Umbilical cord (tissue), 2 donors: ENCODE measurements at places on chromosomes 3 and 15. TPM values are rescaled to one million over a fixed set of nuclear protein-coding genes. Genes with fewer than 3 reads are reported as not detected.
A peak's percentile ranks its signal among the peaks of the same experiment; 100 is the strongest.

- DNase-seq: peak; percentile 88
Measured at GRCh38 chr3:102181175-102181920, 253.5 kb upstream of the ZPLD1 start.

MAPKAPK3 gene
- total RNA-seq: 24.3 TPM

SEMA3F gene
- total RNA-seq: 9.1 TPM

LRRC15 gene
- total RNA-seq: 5.1 TPM

DNA sequence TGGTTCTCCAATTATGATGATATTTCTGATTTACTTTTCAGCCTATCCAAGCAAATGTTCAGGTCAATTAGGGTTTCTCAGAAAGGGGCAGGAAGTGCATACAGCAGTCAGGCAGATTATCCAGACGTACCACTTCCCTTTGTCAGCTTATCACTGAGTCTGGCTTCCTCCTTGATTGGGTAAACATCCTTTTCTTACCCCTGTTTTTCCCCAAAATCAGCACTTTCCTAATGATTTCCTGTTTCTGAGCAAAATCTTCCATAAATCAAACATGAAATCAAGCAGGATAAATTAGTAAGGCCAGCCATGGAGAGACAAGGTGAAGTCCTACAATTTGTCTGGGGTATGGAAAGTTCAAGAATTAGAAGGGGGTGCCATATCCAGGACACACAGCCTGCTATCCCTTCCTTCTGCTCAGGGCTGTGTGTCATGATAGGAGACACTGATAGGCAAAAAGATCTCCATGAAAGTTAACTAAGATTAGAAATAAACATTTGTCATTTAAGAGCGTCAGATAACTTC lies 29.0 kb downstream of the ADIPOQ start:
- DNase-seq: no peak

DNA sequence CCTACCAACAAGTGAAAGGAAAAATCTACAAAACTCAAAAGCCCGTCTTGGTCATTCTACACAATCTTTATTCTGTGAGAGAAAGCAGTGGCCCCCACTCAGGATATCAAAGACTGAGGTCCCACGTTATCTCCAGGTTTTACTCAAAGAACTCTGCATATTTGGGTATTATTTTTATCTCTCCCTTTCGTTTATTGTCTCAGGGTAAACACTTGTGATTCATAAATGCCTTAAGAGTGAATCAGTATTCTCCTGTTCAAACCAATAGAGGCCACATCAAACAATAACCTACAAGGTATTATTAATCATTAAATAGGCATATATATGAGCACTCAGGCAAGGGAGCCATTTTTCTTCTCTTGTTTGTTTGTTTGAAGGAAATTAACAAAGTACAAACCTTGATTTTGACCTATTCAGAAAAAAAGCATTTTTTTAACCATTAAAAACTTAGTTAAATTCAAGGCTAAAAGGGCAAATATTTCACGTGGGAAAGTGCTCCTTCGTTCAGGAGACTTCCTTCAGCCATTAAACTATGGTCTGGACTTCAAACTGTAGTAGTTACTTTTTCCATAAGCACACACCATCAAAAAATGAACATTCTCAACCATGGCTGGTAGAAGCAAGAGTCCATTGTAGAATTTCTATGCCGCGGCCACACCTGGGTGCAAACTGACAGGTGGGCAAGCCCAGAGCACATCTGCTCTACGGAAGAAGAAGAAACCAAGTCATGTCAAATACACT lies 13.9 kb upstream of the HES1 start:
- DNase-seq: no peak

DNA sequence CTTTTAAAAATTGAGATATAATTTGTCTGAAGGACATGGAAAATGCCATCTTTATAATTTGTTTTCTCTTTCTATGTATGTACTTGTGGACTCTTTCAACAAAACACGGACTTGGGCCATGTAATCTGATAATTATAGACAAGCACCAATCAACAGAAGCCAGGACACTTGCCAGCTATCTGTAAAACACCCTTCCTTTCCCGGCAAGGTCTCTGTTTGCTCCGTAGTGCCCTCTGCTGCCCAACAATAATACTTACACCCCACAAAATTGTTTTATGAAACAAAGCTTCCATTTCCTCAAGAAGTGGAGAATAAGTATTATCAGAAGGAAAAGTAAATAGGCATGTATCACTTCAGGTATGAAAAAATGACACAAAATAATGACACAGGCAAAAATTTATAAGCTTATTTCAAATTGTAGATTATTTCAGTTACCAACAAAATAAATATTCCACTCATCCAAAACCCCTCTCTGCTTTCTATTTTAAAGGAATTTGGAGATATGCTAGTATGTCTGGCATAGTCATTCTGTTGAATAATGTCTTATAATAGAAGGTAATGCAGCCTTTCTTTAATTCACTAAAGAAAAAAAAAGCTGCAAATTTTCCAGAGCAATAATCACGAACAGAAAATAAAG lies 32.8 kb downstream of the MYH15 start:
- DNase-seq: peak; percentile 47

NLGN1 gene
- total RNA-seq: 8.7 TPM

DNA sequence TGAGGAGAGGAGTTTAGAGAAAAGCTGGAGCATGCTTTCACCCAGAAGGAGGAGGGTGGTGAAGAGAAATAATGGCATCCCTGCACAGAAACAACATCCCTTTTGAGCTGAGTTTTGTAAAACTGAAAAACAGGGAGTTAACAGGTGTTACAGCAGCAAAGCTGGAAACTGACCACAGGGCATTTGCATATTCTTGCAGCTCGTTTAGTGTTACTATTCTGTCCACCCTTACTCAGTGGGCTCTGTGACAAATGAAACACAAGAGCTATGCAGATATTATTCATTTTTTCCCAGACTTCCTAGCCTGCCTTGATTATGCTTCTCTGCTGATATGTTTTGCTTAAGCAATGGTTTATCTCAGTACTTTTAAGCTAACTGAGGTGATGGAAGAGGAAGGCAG lies 272.0 kb downstream of the NEK10 start:
- no peak for DNase-seq

CEMIP gene
- total RNA-seq: 2.4 TPM

DNA sequence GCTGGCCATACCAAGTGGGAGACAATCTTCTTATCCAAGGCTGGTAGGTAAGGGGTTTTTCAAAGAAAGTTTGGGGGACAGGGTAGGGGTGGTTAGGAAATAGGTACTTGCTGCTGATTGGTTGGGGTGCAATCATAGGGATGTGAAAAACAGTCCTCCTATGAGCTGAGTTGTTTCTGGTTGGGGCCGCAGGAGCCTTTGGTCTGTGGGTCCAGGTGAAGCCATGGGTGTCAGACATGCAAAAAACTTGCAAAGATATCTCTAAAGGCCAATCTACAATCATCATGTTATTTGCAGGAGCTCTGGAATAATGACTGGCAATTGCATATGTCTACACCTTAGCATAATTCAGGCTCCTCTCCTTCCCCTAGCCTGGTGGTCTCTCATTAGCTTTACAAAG lies 982.3 kb downstream of the DIPK2A start:
- DNase-seq: no peak

DNA sequence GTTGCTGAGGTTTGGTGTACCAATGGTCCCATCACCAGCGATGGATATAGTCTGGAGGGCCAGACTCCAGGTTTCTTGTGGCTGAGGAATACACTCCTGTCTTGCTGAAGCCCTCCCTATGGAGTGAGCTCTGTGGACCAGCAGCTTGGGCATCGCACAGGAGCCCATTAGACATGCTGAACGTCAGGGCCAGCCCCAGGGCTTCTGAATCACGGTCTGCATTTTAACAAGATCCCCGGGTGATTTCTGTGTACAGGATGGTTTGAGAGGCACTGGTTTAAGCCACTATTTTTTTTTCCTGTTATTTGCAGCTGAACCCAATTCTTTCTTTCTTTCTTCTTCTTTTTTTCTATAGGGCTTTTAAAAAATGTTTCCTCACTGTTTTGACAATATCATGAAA lies 69.5 kb upstream of the XCR1 start:
- DNase-seq: no peak

DNA sequence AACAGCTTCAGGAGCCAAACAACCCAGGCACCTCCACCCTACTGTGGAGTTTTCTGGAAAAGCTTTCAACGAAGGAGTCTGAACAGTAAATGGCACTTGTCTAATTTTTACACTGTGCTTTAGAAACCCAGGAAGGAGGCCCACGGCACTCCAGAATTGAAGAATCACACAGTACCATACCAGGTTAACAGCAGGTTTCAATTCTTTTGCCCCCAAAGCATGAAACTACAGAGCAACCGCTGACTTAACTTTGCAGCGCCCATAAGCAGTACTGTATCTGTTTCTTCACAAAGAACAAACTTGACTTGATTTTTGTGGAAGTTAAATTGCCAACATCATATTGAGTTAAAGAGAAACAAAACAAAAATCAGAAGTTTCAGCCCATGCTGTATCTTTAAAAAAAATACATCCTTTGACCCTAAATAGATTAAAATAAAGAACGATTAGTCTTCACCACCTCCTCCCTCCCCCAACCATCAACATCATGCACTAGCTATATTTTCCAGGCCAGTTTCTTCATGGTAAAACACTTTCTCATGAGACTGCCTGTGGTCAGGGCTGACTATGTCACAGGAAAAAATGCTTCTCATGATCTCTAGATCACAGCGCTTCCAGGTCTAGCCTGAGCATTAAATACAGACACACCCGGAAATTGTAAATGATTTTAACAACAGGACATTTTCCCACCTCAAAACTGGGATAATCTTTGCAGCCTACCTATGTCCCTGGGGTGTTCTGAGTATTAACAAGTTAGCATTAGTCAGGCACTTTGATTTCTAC lies 456.3 kb downstream of the FOXP1 start:
- peak; percentile 75 for DNase-seq

DNA sequence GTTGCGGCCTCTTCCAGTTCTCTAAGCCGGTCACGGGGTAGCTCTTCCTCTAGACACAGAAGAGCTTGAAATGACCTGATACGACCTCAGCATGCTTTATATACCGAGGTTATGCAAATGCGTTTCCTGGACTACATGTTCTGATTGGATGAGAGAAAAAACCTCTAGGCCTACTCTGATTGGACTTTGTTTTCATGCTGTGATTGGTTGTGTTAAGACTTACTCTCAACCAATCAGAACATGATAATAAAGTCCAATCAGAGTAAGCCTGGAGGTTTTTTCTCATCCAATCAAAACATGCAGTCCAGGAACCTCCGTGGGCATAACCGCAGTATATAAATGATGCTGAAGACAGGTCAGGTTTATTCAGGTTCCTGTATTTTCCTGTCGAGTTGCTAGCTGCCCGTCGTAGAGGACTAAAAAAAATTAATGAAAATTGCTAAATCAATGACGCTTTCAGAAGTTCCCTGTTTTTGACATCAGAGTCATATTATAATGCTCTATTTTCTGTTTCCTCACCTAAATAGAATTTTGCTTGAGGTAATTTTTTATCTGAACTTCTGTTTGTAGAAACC lies 177.4 kb downstream of the POTEB3 start:
- DNase-seq: no peak

GRCh38 chr15:74053941-74054529 lies 28.3 kb downstream of the GOLGA6A start:
- peak; percentile 64 for DNase-seq

GRCh38 chr15:59312205-59312604 lies 60.5 kb downstream of the MYO1E start:
- no peak for DNase-seq

DNA sequence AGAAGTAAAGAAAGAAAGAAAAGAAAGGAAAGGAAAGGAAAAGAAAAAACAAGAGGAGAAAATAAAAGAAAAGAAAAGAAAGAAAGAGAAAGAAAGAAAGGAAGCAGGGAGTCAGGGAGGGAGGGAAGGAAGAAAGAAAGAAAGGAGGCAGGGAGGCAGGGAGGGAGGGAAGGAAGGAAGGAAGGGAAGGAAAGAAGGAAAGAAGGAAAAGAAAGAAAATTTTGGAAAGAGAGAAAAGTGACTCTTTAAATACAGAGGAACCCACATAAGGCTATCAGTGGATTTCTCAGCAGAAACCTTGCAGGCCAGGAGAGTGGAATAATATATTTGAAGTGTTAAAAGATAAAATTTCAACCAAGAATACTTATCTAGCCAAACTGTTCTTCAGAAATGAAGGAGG lies 44.2 kb upstream of the GNB4 start:
- no peak for DNase-seq

DNA sequence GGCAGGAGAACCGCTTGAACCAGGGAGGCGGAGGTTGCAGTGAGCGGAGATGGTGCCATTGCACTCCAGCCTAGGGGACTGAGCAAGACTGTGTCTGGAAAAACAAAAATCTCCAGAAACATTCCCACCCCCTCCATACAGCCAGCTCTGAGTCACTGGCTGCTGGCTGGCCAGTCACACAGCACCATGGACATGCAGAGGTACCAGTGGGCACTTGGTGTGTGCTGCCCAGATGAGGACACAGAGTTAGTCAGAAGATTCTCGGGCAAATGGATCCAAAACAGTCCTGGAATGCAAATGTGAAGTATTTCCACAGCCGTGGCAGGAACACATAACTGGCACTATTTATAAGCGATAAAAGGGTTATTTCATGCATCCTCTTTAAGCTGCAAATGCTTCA lies 44.6 kb downstream of the BDH1 start:
- DNase-seq: no peak

GOLGA6D gene
- 1.9 TPM for total RNA-seq

DNA sequence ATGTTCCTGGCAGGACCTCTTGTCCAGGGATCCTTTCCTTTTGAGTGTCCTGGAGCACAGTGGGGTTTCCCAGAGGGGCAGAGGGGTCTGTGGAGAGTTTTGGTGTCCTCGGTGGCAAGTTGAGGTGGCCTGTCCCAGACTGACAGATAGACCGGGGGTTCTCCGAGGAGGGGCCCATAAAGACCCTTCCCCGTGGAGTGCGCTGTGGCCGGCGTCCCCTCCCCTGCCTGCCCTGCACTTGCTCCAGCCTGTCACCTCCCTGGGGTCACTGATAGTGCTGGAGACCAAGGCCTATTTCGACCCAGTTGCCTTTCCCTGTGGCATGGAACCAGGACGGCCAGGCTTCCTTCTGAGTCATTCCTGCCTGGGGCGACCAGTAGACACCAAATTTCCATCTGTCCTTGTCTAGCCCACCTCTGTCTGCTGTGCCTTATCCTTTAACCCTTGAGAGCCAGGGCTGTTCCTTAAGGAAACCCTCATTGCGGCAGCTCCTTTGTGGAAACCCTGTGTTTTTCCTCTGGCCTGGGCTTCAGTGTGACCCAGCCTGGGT lies 2.9 kb downstream of the MUC4 start:
- DNase-seq: no peak

NOX5 gene
- total RNA-seq: 1.2 TPM

GOLGA6B gene
- not detected for total RNA-seq

- peak; percentile 84 for DNase-seq
Measured at GRCh38 chr3:119891944-119892721, 110.2 kb downstream of the NR1I2 start.

DNA sequence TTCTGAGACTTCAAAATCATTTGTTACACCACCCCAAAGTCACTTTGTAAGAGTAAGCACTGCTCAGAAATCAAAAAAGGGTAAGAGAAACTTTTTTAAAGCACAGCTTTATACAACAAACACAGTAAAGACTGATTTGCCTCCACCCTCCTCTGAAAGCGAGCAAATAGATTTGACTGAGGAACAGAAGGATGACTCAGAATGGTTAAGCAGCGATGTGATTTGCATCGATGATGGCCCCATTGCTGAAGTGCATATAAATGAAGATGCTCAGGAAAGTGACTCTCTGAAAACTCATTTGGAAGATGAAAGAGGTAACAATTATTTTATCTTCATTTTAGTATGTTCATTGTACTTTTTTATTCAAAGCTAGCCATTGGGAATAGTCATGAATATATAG lies 32.6 kb downstream of the BLM start:
- no peak for DNase-seq

GRCh38 chr15:69489073-69489571 lies 36.5 kb downstream of the RPLP1 start:
- DNase-seq: peak; percentile 93

GRCh38 chr15:66715181-66715624 lies 13.2 kb downstream of the SMAD6 start:
- DNase-seq: peak; percentile 59
